ENCODE measurements at places on chromosomes 5 and 9.

GRCh38 chr9:106717686-106718085 lies 145.3 kb upstream of the ZNF462 start:
- DNase-seq, result no peak

GRCh38 chr9:127518091-127518856 lies 67.0 kb downstream of the LRSAM1 start:
- no peak for DNase-seq

- no peak for DNase-seq
Measured at GRCh38 chr5:61254969-61255555, 77.0 kb upstream of the ZSWIM6 start.

DNA sequence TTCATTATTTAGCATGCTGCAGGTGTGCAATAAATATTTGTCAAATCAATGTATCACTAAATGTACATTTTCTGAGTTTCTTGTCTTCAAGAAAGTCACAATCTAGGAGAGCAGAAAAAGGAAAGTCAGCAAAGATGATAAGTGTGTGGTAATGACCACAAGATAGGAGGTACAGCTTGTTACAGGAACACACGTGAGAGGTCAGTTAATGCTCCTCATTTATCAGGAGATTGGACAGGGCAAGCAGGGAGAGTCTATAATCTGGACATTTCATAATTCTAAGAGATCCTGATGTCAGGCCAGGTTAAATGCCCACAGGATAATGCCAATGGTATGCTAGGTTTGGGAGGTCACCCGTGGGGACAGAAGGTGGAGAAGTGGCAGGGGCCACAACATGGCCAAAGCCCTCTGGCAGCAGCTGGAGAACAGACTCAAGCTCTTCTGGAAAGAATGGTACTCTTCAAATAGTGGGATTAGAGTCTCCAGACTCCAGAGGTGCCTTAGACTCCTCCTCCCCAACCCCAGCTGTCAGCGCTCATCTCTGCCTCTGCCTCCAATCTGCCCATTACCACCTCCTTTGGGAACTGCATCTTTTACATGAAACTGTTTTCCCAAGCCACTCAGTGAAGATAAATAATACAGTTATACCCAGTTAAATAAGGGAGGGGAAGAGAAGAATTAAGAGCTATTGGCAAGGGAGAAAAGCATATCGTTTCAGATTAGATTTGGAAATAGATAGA lies 114.3 kb downstream of the ASTN2 start:
- no peak for DNase-seq

DNA sequence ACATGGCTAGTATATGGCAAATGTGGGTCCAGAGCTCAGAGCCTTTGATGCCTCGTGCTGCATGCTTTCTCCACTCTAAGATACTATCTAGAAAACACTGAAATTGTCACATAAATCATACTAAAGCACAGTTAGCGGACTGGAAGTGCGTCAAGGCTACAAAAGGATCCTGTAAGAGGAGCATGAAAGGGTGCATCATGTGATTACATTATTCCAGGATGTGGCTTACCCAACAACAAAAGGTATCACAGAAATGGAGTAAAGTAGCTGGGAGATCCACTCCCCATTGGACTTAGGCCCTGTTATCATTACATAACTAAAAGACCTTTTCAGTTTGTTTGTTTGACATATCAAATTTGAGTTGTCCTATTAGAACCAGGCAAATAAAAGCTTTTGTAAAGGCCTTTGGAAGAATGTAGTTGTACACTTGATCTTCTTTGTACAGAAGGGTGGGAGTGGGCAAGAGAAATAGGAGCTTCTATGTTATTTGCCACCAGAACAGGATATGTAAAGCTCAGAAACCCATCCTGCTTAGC lies 6.9 kb downstream of the SLC31A1 start:
- no peak for DNase-seq

- no peak for DNase-seq
Measured at GRCh38 chr9:4665357-4665756, 923 bp downstream of the SPATA6L start.

GRCh38 chr5:122297587-122298298 lies 14.3 kb upstream of the SNCAIP start:
- no peak for DNase-seq

GRCh38 chr9:121242219-121242958 lies 25.6 kb upstream of the GSN start:
- DNase-seq, result no peak

- DNase-seq, result no peak
Measured at GRCh38 chr9:137691646-137692351, 73.0 kb downstream of the EHMT1 start.

DNA sequence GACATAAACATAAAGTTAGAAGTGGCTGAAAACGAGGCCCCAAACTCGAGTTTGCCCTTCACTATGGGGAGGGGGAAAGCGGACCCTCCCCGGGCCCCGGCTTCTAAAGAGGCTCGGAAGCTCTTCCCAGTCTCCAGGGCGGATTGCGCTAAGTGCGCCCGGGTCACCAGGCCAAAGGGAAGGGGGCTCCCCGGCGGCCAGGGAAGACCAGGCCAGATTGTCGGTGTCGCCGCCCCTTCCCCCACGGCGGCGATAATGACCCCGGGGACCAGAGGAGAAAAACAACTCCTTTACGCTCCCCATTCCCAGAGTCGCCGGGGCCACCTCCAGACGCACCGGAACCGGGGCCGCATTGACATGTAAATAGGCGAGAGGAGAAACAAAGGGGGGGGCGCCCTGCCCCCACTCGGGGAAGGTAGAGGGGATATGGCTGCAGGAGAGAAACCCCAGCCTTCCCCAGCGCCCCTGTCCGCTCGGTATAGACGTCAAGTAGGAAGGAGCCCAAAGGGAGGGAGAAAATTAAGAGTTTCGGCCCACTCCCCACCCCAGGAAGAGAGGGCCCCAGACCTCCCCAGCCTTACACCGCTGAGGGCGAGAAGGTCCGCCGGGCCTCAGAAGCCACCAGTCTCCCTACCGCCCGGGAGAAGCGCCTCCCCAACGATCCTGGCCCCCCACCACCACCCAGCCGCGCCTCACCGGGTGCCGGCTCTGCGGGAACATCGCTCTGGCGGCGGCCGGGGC lies 1.7 kb downstream of the TLE1 start:
- DNase-seq, result no peak

DNA sequence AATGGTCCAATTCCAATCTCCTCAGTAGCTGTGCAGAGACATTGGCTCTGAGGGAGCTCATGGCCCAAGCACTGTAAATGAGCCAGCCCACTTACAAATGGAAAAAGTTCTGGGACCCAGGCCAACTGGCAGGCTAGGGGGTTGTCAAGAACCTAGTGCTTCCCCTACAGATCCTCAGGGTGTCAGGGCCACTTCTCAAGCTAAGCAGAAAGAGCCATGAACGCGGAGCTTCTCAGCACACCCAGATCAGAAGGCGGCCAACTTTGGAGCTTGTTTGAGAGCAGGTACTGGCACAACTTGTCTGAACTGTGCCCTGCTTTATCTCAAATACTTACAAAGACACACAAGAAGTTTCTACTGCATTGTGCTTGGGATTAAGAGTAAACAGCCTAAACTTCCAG lies 17.5 kb downstream of the TLE1 start:
- DNase-seq, result no peak

GRCh38 chr5:55062039-55062779 lies 38.2 kb downstream of the GZMK start:
- DNase-seq, result no peak

GRCh38 chr5:10262995-10263394 lies 12.9 kb downstream of the CCT5 start:
- DNase-seq, result no peak

DNA sequence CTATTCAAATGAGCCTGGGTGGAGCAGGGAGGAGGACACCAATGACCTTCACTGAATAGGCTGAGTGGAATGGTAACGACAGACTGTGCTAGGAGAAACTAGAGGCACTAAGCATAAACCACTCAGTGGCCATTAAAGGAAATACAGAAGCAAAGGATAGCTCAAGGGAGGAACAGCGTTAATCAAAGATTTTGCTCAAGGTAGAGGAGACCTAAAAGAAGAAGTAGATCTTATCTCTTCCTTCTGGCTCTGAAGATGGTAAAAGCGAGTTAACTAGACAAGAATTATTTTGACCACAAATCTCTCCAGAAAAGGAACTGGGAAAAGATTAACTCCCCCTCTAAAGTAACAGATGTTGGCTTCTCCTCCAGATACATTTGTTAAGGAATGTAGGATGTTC lies 299.6 kb downstream of the EPB41L4A start:
- DNase-seq, result no peak

GRCh38 chr5:40873286-40873880 lies 32.2 kb downstream of the CARD6 start:
- DNase-seq, result no peak

- no peak for DNase-seq
Measured at GRCh38 chr5:83034528-83035207, 42.5 kb downstream of the TMEM167A start.

DNA sequence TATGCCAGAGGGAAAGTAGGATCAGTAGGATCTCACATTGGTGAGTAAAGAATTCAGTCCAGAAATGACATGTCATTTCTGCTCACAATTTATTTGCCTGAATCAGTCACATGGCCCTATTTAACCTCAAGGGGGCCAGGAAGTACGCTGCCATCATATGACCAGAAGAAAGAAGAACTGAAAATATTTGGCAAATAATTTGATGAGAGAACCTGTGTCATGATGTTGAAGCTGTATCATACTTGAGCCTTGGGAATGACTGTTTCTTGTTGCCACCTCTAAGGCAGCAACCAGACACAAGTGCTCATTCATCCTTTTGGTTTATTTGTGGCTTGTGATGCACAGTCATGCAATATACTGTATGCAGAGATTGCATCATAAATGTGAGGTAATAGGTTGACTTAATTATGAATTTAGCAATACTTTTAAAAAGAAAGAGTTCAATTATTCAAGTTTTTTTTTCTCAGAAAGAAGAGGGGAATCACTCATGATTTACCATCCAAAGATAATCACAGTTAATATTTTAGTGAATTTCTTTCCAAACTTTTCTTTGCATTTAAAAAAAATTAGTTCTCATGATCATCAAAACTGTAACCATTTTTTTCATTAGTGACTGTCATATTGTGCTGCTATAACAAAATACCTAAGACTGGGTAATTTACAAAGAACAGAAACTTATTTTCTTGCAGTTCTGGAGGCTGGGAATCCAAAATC lies 8.2 kb upstream of the ZFYVE16 start:
- no peak for DNase-seq

DNA sequence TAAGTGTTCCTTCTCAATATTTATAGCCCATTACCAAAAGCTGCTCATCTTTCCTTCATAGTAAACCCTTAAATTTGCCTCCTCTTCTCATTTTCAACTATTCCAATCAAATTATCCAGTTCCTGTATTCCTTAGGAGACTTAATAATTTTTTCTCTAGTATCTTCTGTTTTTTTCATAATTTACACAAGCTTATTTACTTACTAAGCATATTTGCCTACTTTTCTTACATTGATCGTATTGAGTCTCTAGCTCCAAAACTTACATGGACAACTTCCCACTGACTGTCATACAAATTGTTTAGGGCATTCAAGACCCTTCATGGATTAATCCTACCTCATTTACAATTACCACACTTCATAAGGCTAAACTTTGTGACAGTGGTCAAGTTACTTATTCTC lies 3.6 kb downstream of the CERT1 start:
- DNase-seq, result no peak

DNA sequence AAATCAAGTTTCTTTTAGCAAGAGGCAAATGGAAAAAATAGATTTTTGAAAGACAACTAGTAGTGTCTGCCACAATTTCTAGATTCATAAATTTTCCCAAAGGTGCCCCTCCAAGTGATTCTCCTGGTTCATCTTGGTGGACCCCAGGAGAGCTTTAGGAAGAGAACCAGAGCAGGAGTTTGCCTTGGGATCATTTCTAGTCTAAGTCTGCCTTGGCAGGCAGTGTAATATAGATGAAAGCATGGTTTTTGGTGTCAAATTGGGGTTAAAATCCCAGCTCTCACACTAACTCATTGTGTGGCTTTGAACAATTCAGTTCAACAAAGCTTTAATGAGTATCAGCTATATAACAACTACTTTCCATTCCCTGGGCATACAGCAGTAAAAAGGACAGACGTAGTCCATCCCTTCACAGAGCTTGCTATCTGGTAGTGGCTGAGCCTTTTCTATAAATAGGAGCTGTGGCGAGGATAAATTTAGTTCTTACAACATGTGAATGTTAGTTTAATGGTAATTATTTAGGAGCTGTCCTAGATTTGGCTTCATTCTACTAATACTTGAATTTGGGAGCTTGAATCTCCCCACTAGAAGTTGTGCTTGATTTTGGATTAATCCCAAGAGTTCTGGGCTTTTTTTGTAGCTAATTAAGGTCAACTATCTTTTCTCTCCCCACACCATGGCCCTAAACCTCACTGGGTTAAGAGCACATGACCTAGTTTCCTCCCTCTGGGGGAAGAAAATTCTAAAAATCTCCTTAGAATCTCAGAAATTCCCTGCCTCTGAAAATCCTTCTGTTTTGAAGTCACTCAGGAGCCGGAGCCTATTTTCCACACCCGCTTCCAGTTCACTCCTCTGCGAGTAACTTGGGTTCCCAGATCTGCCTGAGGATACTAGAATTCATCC lies 197.8 kb downstream of the PCSK1 start:
- DNase-seq, result no peak

GRCh38 chr5:124398460-124398859 lies 348.0 kb downstream of the ZNF608 start:
- no peak for DNase-seq

GRCh38 chr9:111621895-111622480 lies 9.1 kb upstream of the DNAJC25 start:
- no peak for DNase-seq

DNA sequence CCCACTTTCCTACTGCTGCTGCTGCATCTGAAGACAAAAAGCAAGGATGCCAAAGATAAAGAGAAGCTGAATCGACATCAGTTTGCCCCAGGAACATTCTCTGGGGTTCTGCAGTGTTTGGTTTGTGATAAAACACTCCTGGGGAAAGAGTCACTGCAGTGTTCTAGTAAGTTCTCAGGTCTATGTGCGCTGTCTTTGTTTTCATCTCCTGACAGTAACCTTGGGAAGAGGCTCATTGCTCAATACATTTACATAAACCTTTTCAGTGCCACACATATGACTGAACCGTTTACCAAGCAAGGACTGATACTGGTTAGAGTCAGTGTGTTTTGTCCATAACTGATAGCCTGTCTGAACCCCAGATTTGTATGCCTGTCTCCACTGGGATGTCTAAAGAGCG lies 232.1 kb downstream of the ARHGEF28 start:
- DNase-seq, result no peak

GRCh38 chr9:10062629-10063395 lies 550.0 kb downstream of the PTPRD start:
- no peak for DNase-seq

DNA sequence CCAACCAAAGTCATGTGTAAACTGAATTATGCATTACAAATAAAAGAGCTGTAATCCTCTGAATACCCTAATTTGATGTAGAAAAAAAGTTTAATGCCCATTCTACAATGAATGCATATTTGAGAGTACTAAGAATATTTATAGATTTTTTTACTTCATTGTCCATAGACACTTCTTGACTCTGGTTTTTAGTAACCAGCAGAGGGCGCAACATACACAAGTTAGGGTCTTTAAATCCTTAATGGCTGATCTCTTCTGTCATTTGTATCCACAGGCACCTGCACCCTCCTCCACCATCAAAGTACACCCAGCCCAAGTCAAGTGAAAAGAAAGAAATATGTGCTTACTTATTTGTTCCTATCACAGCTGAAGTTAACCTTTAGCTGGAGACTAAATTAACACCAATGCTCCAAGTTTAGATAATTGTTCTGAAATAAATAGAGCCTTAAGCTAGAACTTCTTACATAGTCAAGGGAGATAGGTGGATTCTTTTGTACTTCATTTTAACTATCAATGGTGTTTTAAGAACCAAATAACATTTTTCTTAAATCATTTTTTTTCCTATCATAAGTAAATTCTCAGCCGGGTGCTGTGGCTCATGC lies 524.2 kb upstream of the DAB2 start:
- DNase-seq, result peak; percentile 21
